Lower leg skin (tissue), 4 donors: ENCODE measurements at places on chromosomes 5 and 9. TPM values are rescaled to one million over a fixed set of nuclear protein-coding genes. Genes with fewer than 3 reads are reported as not detected.

- no peak for DNase-seq
These were observed 20.0 kb upstream of the FCN1 start for GRCh38 chr9:134937566-134938345.

The PPIP5K2 gene
- total RNA-seq: 36.7 TPM

GRCh38 chr5:68419081-68419636, 203.6 kb downstream of the PIK3R1 start:
- no peak for DNase-seq

The SLC36A2 gene
- total RNA-seq: 1.5 TPM

- no peak for DNase-seq
These were observed 123.8 kb downstream of the GIN1 start for GRCh38 chr5:102996011-102996575.

The KIF4B gene
- not detected for total RNA-seq

The IL5 gene
- not detected for total RNA-seq
